Kidney tubule cell (primary cell): ENCODE measurements at places on chromosomes 1 and 21.

GRCh38 chr1:179141592-179142251, 59.9 kb downstream of the TOR3A start:
- peak; percentile 68 for DNase-seq

DNA sequence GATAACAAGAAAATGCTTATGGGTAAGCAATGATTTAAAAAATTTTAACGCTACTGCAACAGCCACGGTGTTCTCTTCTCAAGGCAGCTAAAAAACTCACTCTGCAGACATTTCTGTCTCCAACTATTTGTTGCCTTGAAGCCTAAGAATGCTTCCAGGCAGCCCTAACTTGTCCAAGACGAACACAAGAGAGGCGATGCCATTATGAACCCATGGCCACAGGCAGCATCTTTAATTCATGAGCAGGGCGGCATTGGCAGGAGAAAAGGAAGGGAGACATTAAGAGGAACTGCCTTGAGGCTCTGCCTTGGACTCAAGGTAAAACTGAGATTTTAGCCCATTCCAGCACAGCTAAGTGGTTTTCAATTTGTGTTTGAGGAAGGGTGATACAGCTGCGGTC, 67.5 kb downstream of the KCND3 start:
- no peak for DNase-seq

DNA sequence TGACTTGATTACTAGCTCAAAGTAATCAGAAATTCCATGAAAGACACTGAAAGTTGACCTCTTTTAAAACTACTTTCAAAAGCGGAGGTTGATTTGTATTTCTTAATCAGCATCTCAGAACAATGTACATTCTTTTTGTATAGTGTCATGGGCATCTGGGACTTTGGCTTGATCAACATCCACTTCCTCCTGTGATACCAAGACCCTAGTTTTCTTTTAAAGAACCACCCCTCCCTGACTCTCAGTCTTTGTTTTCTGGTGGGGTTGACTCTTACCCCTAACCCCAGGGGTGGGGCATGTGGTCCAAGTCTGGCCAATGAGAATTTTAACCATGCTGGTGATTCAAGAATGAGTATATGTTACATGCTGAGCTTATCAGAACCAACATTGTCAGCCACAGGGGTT, 21.7 kb upstream of the IRF2BP2 start:
- peak; percentile 95 for DNase-seq

DNA sequence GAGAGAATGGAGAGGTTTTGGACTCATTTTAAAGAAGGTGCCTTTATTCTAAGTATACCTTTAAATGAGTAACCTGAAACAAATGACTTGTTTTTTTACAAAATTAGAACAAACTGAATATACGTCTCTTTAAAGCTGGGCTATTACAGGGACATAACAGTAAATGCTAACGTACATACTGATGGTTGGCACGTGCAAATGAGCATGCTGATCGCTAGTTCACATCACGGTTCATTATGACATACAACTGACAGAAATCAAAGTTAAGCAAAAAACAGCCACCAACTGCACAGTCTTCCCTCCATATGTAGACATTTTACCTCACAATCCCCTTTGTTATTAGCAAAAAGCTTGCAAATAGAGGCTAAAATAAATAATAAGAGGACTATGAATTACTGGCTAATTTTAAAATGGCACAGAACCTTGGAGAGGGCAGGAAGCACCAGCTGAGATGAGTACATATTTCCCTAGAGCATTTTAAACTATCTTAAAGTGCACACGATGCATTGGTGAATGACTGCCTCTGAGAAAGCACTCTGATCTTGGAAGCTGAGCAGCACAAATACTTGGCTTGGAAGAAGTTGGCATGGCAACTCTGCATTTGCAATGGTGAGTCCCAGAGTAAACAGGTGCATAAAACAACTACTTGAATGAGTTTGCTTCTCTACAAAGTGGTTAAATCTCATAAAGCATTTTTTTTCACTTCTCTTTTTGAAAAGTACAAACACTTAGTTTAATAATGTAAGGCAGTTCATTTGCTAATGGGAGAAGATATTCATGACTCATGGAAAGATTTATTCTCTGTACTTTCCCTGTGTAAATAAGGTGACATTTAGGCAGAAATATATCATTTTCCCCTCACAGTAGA, 204.7 kb downstream of the LHX8 start:
- DNase-seq = no peak

DNA sequence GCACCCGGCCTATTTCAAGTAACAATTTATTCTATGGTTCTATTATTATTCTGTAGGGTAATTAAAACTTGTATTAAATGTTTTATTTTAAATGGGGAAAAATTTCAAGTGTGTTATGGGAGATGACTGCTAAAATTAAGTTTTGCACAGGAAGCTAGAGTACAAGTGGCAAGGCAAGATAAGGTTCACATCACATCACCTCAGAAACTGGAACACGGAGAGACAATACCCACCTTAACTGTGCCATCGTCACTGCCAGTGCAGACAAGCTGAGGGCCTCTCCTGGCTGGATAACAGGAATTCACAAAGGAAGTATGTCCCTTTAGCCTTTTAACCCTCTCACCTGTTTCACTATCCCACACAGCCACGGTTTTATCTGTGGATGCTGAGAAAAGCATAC, 7.6 kb downstream of the SNRNP40 start:
- no peak for DNase-seq

- DNase-seq = no peak
These were observed 181.4 kb downstream of the KCNJ6 start for GRCh38 chr21:37734846-37735245.

GRCh38 chr1:161772397-161772796, 6.3 kb downstream of the ATF6 start:
- no peak for DNase-seq

GRCh38 chr1:36253161-36253862, 29.1 kb downstream of the THRAP3 start:
- DNase-seq = peak; percentile 50

GRCh38 chr1:82139751-82140468, 339.2 kb downstream of the ADGRL2 start:
- no peak for DNase-seq

GRCh38 chr1:57222307-57222706, 201.6 kb downstream of the DAB1 start:
- DNase-seq = no peak

DNA sequence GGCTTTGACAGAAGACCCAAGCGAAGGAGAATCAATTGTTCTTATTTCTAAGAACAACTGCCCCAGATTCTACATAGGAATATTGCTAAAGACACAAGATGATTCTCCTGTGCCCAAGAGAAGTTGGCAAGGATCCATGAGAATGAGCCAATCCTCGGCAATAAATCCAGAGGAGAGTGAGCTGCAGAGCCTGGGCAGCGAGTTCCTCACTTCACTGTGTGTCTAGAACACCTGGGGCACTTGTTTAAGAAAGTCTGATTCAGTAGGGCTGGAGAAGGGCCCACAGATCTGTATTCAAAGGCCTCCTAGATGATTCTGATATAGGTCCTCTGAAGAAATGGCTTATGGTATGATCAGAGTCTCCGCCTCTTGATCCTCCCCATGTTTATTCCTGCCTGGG, 31.8 kb downstream of the GADD45A start:
- peak; percentile 56 for DNase-seq

DNA sequence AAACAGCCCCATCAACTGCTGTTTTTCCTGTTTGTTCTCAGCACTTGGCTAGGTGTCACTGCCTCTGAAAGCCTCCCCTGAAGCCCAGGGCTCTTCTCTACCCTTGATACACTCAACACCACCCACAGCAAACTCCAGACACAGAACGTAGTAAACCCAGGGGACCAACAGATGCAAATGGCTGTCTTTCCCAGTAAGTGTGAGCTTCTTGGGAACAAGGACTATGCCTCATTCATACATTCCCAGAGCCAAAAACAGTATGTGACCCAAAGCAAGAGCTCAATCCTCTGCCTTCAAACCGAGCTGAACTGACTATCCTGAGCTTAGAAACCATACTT, 4.4 kb downstream of the LBR start:
- no peak for DNase-seq

DNA sequence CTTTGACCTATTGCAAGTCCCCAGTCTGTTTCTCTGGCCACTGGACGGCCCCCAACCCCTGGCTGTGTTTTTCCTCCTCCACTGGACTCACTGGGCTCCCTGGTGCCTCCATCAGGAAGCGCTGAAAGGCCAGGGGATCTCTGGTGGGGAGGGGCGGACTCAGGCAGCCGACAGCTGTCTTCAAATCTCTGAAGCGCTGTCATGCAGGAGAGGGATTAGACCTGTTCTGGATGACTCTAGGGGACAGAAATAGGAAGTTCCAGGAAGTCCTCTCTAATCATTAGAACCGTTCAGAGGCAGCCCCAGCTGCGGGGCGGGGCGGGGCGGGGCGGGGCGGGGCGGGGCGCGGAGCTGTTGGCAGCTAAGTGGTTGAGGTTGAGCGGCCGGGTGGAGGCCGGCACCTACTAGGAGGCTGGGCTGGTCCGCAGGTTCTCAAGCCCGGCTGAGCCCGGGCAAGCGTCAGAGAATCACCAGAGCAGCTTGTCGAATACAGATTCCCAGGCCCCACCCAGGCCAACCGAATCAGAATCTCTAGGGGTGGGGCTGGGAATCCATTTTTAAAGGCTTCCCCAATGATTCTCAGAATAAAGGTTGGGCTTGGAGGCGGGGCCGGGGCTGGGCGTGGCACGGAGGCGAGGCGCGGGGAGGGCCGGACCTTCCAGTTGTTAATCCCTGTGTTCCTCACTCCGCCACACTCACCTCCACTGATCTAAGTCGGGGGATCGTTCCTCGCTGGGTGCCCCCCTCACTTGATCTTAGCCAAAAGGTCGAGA, 11.4 kb upstream of the PHLDA3 start:
- DNase-seq = peak; percentile 89

DNA sequence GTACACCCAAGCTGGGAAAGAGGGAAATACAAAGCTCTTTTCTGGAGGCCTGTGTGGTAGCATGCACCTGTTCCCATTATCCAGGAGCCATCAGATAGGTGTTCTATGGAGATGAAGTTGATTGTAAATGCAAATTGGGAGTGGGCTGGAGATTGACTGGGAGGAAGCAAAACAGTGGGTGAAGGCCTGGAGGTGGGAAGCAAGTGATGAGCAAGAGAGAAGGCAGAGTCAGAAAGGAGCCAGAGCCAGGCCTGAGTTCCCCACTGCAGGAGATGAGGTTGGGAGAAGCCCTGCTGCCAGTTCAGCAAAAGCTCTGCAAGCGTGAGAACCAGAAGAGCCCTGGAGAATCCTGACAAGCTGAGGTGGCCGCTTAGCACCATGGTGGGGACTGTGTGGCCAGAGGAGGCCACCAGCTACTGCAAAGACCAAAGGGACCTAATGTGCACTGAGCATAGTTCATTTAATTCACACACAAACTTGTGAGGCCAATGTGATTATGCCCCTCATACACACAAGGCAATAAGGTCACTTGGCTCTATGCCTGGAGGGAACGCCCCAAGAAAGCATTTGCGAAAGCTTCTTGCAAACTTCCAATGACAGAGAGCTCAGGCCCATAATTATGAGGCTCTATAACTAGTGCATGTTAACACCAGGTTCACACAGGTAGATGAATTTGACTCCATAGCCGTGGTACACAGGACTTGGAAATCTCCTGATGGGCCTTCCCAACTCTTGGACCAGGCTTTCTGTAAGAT, 73.0 kb upstream of the GRIK3 start:
- no peak for DNase-seq

GRCh38 chr1:88088481-88088880, 595.6 kb upstream of the PKN2 start:
- DNase-seq = no peak

DNA sequence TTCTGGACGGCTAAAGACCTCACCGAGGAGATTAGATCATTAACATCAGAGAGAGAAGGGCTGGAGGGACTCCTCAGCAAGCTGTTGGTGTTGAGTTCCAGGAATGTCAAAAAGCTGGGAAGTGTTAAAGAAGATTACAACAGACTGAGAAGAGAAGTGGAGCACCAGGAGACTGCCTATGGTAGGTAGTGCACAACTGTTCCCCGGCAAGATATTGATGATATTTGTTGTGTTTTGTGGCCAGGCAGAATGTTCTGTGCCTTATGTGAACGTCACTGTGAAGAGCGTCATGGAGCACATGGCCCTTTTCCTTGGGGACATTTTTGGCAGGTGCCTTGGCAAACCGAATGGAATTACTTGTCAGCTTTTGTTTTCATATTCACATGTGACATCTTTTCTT, 191.7 kb downstream of the DISC1 start:
- no peak for DNase-seq

- DNase-seq = peak; percentile 70
These were observed 32.1 kb upstream of the HIVEP3 start for GRCh38 chr1:41950820-41951219.

DNA sequence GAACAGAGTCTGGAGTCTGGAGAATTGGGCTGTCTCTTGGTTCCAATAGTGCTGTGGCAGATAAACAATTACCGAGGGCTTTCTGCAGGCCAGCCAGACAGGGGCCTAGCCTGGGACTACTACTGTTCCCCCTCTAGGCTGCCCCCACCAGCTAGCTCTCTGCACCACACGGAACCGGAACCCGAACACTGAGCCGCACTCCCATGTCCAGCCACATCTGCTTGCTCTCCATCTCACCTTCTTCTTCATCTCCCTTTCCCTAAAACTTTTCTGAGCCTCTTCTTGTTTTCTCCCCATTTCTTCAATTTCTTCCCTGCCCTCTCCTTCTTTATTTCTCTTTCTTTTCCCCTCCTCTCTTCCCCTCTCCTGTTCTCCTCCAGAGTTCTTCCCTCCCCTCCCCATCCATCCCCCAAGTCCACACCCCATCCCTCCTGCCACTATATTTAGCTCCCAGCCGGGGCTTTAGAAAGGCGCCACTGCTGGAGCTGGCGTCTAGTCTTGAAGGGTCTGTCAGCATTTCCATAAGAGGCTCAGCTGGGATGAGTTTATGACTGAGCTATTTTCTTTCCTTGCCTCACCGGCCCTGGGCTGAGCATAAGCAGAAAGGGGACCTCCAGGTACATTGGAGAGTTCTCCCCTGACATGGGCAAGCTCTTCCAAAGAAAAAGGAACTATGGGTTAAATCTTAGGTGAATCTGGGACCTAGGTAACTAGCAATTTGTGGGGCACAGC, 25.7 kb upstream of the ATP2B4 start:
- DNase-seq = no peak

DNA sequence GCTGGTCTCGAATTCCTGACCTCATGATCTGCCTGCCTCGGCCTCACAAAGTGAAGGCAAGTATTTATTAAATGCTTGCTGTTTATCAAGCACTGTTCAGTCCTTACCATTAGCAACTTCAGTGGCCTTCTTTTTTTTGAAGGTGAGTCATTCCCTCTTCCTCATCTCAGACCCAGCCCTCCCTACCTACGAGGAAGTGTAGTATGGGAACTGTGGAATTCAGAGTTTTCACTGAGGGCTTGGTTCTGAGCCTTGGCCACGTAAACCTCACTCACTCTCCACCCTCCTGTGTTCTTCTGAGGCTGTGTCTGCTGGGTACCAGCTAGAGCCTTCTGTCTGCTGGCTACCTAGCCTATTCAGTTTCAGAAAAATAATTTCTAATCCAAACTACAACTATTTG, 218.3 kb upstream of the SGIP1 start:
- peak; percentile 85 for DNase-seq
